ENCODE measurements at places on chromosomes 16 and 17.
A peak's percentile ranks its signal among the peaks of the same experiment; 100 is the strongest.

- no peak for DNase-seq
These were observed 296.9 kb downstream of the ZFHX3 start for GRCh38 chr16:72751076-72751475.

DNA sequence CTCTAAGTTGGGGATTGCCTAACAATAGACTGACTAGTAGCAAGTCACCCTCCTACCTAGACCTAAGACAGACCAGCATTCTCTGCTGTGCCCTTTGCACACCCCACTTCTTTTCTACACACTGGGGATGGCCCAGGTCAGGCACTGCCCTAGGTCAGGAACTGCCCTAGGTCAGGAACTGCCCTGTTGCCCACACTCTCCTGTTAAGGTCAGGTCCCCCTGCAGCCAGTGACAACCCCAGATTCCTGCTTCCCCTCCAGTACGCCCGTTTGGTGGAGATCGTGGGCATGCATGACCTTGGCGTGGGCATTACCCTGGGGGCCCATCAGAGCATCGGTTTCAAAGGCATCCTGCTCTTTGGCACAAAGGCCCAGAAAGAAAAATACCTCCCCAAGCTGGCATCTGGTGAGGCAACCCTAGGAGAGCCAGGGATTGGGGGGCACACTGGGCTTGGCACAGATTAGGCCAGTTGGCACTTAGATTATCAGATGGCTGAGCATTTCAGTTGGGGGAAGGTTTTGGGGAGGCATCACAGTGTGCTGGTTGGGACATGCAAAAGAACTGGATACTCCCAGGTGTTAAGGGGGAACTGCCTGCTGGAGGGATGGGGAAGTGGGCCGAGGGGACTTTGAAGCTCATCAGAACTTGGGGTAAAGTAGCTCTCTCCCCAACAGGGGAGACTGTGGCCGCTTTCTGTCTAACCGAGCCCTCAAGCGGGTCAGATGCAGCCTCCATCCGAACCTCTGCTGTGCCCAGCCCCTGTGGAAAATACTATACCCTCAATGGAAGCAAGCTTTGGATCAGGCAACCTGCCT lies 1.7 kb downstream of the ACADVL start:
- no peak for DNase-seq

- DNase-seq, result no peak
These were observed 5.0 kb upstream of the CACNG5 start for GRCh38 chr17:66829883-66830282.

GRCh38 chr17:48269209-48269608 lies 160.8 kb downstream of the SKAP1 start:
- DNase-seq, result no peak

DNA sequence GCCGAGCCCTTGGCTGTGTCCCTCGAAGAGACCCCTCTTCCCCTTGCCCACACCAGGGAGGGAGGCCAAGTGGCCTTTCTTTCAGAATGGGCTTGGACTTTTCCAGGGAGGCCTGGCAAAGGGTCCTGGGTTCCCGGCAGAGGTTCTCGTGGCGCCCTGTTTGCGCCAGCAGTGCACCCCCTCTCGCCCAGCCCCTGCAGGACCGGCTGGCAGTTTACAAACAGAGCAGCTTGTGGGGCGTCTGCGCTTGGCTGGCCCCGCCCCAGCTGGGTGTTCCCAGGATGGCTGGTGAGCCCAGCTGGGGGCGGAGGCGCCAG lies 137.8 kb upstream of the CIBAR2 start:
- DNase-seq, result no peak

GRCh38 chr16:75229172-75230031 lies 10.6 kb downstream of the CTRB1 start:
- no peak for DNase-seq

GRCh38 chr17:1434150-1434549 lies 21.9 kb downstream of the CRK start:
- DNase-seq, result no peak

- DNase-seq, result peak; percentile 87
These were observed 6.7 kb downstream of the CAMTA2 start for GRCh38 chr17:4980644-4981216.

DNA sequence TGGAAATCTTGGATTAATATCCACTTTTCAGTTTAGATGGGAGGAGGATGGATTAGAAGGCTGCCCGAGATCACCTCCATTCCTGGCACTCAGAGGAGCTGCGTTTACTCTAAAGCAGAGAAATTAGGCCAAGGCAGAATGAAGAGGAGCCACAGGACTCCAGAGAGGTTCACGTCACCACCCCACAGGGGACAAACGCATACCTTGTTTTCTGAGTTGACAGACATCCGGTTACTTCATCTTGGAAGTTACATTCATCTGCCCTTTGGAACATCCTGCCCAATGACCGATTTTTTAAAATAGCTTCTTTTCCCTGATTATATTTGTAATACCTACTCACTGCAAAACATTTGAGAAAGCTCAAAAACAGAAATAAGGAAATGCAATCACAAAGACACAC lies 220.0 kb downstream of the SOX9 start:
- no peak for DNase-seq

- DNase-seq, result no peak
These were observed 33.1 kb upstream of the COL1A1 start for GRCh38 chr17:50234581-50234980.

DNA sequence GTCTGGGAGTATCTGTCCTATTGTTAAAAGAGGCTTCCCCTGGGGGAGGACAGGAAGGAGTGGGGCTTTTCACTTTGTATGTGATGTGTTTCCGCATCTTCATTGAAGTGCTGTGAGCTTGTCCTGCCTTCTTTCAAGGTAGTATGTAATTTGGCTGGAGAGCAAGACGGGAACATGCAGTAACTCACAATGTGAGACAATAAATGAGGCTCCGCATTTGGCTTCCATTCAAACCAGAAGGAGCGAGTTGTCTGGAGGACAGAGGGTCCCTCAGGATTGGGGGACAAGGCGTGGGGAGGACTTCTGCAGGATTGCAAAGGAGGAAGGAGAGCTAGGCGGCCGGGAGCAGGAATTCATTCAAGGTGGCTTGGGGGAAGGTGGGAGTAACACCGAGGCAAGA lies 203.5 kb downstream of the RBFOX3 start:
- DNase-seq, result no peak

DNA sequence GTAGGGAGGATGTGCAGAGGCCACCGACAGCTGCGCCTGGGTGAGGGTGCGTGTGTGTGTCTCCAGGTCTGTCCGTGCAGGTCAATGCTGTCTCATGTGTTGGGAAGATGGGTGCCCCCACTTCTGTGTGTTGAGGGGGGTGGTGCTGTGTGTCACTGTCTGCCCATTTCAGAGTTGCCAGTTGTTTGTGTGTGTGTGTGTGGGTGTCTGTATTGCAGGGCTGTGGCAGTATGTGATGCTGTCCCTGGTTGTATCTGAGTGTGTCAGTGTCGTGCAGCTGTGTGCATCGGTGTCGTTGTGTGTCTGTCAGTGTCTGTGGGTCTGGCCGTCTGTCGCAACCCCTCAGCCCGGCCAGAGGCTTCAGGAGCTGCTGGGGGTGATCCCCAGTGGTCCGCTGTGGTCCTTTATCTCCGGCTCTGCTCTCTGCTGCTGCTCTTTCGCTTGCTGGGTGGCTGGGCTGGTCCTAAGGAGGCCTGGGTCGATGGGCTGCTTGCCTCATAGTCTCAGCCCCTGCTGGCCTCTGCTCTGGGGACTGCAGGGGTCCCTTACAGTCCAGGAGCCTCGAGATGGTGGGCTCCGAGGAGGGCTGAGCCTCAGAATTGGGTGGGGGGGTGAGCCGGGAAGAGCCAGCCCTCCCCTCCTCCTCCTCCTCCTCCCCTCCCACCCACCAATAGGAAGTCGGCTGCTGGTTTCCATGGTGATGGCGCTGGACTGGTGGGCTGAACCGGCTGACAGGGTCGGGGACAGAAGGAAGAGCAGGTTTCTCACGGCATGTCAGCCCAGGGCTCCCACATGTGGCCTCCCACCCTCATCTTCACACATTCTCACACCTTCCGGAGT lies at the start of gene TSPOAP1:
Gene TSPOAP1 (minus strand): TSS at position 601 of the 840 bp plus-strand sequence. CDS start 875 bp downstream, outside the sequence.
- DNase-seq, result no peak

GRCh38 chr16:60013076-60013475 lies 1279.0 kb upstream of the GOT2 start:
- DNase-seq, result no peak

GRCh38 chr16:29198231-29198630 lies 208.3 kb downstream of the NPIPB11 start:
- no peak for DNase-seq

- DNase-seq, result no peak
These were observed 2.3 kb downstream of the SLC43A2 start for GRCh38 chr17:1626333-1626732.

DNA sequence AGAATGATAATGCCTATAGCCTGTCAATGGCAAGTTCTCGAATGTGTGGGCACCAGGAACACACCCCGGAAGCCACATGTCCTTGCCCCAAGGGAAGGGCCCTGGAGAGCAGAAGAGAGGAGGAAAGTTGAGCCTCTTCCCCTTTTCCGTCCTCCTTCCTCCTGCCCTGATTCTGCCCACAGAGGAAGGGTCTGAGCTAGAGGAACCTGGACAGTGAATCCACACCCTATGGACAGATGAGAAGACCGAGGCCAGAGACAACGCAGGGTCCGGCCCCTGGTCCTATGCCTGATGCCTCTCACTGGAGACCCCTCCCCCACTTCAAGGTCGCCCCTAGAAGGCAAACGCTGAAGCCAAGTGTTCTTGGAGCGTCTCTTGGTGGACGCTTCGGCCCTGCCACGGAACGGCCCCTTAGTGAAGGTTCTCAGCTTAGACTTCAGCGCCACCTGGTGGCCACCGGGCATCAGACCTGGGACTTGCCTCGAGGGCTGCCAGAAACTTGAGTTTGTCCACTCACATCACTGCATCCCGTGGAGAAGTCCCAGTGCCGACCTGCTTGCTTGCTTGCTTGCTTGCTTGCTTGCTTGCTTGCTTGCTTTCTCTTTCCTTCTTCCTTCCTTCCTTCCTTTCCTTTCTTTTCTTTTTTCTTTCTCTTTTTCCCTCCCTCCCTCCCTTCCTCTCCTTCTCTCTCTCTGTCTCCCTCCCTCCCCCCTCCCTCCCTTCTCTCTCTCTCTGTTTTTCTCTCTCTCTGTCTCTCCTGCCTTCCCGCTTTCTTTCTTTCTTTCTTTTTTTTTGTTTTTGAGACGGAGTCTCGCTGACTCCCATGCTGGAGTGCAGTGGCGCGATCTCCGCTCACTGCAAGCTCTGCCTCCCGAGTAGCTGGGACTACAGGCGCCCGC lies 20.6 kb upstream of the SPNS3 start:
- DNase-seq, result peak; percentile 44

DNA sequence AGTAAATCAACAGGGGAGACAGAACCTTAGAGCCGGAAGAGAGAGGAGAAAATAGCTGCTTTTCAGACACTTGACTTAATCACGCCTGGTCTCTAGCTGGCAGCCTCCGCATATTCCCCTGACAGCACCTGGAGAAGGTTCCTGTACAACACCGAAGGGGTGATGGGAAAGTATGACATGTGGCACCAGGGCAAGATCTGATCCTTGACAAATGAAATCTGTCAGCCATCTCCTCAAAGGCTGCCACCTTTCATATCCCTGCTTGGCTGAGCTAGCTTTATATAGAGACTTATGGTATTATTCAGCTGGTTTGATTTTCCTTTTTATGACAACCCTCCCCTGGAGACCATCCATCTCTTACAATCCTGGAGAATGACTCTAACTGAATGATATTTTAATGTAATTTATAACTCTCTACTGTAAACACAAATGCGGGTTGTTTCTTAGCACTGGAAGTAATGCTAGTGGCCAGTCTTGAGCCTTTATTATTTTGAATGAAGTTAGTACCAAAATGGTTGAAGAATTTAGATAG lies 1205.3 kb upstream of the CDH8 start:
- DNase-seq, result no peak

GRCh38 chr16:65896448-65897153 lies 469.9 kb upstream of the CDH5 start:
- no peak for DNase-seq

DNA sequence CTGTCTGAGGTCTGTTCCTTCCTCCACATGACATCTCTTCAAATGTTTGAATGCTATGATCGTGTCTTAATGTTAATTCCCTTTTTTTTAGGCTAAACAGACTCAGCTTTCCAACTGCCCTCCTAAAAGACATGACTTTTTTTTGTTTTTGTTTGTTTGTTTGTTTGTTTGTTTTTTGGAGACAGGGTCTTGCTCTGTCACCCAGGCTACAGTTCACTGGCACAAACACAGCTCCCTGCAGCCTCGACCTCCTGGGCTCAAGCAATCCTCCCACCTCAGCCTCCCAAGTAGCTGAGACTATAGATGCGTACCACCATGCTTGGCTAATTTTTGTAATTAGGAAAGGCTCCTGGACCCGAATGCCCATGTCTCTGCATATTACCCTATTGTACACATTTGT lies 176.5 kb downstream of the ABCA8 start:
- no peak for DNase-seq

DNA sequence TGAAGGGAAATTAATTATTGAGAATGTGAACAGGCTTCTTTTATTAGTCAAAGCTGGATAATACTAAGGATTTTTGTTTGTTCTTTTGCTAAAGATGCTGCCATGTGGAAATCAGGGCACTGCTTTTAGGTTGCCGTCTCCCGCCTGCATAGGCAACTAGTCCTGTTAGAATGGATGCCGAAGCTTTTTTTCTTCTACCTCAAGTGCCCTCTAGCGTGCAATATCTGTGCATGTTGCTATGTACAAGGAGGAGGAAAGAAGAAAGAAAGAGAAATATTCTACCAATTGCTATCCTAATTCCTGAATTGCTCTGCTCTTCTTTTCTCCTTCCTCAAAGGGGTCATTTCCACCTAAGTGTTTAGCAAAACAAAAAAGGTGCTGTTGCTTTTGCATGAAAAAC lies 5.2 kb upstream of the CDH8 start:
- DNase-seq, result peak; percentile 39

DNA sequence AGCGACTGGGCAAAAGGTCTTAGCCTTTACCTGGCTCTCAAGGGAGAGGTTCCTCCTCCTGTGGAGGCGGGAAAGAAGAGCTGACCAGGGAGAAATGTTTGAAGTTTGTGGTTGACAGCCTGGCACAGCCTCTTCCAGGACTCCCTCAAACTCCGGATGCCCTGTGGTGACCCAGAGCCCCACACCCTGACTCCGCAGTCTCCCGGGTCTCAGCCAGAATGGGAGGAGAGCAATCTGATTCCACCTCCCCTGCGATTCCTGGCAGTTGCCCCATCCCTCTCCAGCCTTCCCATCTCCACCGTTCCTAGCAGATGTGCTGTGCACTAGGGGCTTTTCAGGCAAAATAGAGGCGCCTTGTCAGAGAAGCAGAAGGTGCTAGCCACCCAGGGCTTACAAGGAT lies 5.5 kb upstream of the DNAI2 start:
- DNase-seq, result no peak

- no peak for DNase-seq
These were observed 12.6 kb upstream of the ALDH3A1 start for GRCh38 chr17:19760746-19761145.

GRCh38 chr17:46124695-46125592 lies 68.3 kb downstream of the KANSL1 start:
- DNase-seq, result no peak

- DNase-seq, result peak; percentile 92
These were observed 2.3 kb downstream of the BAHCC1 start for GRCh38 chr17:81397314-81398175.

- DNase-seq, result no peak
These were observed 27.9 kb downstream of the KATNB1 start for GRCh38 chr16:57763285-57764005.
